Fibroblast of gingiva (primary cell): ENCODE measurements at places on chromosomes 16 and 17.

- peak; percentile 55 for DNase-seq
Measured at GRCh38 chr16:87375426-87376135, 8.0 kb downstream of the FBXO31 start.

DNA sequence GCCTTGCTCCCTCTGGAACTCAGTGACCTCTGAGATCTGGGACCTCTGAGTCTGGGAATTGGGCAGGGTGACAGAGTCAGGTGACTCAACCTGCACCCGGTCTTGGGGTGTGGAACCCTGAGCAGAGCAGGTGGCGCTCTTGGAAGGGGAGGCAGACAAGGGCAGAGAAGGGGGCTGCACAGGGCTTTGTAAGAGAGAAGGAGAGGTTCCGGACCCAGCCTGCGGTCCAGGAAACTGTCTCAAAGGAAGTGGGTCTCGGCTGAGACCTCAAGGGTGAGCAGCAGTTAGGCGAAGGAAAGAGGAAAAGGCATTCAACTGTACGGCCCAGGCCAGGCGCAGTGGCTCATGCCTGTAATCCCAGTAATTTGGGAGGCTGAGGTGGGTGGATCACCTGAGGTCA, 10.0 kb upstream of the RIPOR1 start:
- DNase-seq: no peak

DNA sequence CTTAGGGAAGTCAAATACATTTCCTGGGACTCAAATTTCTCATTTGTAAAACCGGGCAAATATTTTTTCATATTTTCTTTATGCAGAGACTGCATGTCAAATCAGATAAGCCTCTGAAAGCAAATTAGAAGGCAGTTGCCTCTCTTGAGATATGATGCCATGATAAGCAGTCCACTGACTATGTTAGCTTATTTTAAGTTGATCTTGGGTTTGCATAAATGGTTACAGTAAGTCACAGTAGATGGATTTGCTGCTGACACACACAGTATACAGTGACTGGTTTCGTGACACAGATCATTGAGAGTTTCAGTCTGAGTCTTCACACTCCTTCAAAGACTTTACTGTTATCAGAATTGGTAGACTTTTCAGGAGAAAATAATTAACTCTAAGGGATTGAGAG, 927.6 kb upstream of the CDH8 start:
- no peak for DNase-seq

DNA sequence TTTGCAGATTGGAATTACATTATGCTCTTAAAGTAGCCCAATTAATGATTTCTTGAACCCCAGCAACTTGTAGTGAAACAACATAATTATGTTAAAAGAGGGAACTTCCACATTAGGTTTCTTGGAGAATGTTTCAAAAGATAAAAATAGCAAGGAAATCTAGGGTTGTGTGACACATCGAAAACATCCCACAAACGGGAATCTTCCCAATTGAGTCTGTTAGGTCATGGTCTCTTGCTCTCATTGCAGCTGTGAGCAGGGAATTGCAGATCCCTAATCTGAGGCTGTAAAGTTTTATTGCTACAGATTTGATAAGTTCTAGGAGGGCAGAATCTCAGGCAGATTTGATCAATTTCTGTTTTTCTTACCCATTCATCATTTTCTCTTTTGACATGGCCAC, 6.7 kb upstream of the LPO start:
- no peak for DNase-seq

- DNase-seq: no peak
Measured at GRCh38 chr16:14405611-14406537, 224.2 kb downstream of the PARN start.

- no peak for DNase-seq
Measured at GRCh38 chr16:63690961-63691360, 1430.9 kb downstream of the CDH11 start.

- DNase-seq: no peak
Measured at GRCh38 chr17:79113699-79114457, 39.3 kb downstream of the ENGASE start.

DNA sequence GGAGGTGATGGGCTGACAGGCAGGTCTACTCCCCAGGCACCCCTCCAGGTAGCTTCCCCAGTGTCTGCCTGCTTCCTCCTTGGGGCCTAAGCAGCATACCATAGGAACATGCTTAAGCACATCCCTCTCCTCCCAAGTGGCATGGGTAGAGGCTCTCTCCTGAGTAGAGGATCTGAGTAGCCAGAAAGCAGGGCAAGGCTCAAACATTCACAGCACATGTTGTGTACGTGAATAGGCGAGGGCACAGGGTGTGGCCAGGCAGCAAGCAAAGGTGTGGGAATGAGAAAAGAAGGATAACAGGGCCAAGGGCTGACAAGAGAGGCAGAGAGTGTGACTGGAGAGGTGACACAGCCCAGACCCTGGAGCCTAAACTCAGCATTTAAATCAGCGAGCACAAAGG, 29.7 kb upstream of the GFOD2 start:
- DNase-seq: no peak

GRCh38 chr16:51306116-51306515, 155.0 kb upstream of the SALL1 start:
- peak; percentile 53 for DNase-seq
